ENCODE measurements at places on chromosomes 6 and 20.

GRCh38 chr6:165968408-165968807 lies 199.2 kb downstream of the TBXT start:
- DNase-seq = no peak

- no peak for DNase-seq
Measured at GRCh38 chr20:1062334-1063010, 55.9 kb upstream of the PSMF1 start.

DNA sequence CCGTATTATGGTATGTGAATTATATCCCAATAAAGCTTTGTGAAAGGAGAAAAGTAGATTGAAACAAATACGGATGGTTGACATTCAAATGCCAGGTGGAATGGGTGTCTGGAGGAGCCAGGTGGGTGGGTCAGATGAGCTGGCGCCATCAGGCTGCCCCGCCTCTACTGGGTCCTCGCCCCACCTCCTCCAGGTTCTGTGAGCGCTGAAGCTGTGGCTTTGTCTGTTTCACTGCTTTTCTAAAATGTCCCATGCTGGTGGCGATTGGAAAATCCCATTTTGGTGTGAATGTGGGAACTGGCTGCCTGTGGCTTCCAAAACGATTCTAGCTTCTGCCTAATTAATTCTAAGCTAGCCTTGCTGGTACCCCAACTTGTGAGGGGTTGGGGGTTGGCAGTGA lies 16.5 kb downstream of the DUSP22 start:
- no peak for DNase-seq

- DNase-seq = no peak
Measured at GRCh38 chr6:146862508-146862919, 263.7 kb downstream of the ADGB start.

GRCh38 chr6:69578361-69578890 lies 218.4 kb downstream of the LMBRD1 start:
- no peak for DNase-seq

DNA sequence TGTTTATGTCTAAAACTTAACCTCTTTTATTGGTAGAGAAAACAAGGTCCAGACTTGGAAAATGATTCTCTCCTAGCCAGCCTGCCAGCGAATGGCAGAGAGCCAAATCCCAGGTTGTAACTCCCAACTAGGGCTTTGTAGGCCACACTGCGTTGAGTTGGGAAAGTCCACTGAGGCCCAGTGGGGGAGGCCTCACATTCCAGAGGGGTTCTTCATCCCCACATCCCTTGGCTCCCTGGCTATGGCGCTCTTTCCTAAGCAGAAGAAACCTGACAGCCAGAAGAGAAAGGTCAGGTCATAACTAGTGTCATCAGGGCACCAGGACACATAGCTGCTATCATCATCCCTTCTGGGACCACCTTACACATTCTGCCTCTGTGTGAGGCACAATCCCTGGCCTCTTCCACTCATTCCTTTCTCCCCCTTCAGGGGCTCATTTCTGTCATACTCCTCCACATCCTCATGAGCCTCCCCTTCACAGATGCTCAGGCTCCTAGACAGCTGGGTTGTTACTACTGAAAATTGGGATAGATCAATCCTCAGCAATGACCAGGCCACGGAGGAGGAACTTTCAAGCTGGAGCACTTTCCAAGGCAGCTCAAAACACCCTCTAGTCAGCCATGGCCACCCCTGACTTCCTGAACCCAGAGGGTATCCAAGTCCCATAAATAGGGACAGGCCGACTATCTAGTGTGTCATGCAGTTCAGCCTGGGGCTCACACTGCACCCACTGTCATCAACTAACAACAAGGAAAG lies 48.6 kb downstream of the TCP11 start:
- DNase-seq = peak; percentile 65

DNA sequence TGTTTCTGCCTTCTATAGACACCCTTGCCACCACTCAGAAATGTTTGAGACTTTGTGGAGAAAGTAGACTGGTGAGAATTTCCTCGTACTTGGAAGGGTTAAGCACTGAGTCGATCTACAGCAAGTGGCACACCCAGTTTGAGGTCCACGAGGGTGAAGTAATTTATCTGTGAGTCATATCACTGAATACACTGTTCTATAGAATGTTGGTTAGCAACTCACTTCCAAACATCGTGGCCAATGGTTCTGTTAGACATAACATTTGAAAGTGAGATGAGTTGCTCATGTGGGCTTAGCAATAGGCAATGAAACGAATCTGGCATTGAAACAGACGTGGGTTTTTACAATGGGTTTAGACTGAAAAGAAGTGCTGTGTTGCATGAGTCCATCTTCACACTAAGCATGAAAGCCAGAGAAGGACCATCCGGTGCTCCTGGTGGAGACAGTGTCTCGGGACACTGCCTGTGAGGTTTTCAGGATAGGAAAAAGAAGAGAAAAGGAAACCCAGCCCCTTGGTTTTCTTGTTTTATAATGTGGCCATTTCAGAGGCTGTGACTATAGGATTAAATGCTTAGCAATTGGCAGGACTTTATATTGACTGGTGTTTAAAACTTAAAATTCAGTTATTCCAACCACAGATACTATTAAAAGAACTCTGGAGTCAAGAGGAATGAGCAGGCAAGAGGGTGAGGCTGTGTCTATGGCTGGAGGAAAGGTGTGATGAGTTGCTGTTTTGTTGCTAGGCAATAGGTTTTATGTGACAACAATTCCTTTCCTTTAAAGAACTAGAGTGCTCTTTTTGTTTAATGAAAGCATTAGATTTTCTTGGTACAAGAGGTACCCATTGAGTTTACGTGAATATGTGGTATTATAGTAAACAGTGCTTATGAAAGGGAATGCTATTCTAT lies 31.0 kb upstream of the EZR start:
- peak; percentile 93 for DNase-seq

- DNase-seq = no peak
Measured at GRCh38 chr6:126540161-126540560, 200.2 kb downstream of the CENPW start.

DNA sequence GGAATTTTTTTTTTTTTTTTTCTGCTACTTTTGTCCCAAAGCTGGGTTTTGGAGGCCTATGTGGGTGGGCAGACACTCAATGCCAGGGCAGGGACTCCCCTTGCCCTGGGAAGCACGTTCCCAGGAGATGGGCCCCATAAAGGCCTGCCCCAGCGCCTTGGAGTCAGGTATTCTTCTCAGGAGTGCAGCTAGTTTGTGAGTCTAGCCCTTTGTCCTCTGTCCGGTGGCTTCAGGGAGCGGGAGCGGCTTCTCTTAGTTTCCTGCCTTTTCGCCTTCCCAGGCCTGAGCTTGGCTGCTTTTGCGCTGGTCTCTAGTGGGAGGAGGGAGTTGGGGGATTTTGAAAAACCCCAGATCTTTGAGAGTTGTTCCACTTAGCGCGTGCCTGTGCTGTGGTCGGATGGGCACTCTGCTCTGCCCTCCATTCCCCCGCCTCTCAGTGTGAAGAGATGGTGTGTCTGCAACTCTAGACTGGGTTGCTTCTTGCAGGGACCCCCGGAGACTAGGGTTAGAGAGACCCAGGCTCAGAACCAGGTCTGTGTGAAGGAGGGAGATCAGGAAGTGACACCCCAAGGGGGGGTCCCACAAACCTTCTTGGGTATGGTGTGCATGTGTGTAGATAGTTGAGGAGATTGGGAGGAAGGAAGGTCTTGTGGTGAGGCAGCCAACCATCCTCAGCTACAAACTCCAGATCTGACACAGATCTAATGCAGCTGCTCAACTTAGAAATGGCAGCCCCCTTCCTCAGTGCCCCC lies 1.3 kb downstream of the PLCG1 start:
- DNase-seq = peak; percentile 14

GRCh38 chr6:150149146-150149545 lies 6.3 kb downstream of the PPP1R14C start:
- DNase-seq = no peak

DNA sequence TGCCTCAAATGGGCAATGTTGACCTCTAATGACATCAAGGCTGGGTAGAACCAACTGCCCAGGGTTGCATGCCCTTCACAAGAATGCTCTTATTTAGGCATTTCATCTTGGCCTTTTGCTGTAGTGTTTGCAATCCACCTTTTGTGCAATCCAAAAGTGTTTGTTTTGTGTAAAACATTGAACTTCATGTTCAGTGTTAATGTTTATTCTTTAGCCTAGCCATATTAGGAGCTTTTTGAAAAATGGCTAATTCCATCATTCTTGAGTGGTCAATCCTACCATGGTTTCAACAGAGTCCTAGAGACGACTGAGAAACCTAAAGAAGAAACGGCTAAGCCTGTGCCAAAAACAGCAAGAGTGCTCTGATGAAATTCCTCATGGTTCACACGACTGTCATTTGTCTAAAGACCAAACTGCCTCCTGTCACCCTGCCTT lies 279.6 kb upstream of the PRDM1 start:
- DNase-seq = no peak

DNA sequence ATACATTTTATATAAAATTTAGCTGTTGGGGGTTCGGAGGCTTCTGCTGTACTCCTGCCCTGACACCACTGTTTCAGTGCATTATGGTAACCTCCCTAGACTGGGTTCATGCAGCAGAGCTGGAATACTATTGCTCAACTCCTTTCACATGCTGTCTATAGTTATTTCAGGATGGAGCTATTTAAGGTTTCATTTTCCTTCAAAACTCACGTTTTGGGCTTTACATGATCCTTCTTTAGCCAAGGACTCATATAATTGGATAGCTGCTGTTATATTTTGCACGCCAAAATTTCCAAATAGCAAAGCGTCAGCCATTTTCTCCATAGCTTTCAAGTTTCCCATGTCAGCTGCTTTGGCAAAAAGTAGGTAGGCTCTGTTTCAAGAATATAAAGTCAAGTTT lies 76.8 kb downstream of the SEL1L2 start:
- DNase-seq = no peak

Data from astrocyte of the spinal cord (primary cell).